ENCODE measurements at places on chromosomes 11 and 22. TPM values are rescaled to one million over a fixed set of nuclear protein-coding genes. Genes with fewer than 3 reads are reported as not detected.

NUDT22 gene
- total RNA-seq = 47.9 TPM

PKDREJ gene
- 0.05 TPM for total RNA-seq

IGSF22 gene
- 0.07 TPM for total RNA-seq

CDHR5 gene
- 7.1 TPM for total RNA-seq

CHADL gene
- total RNA-seq = 1.1 TPM

OR6A2 gene
- total RNA-seq = 0.07 TPM

TEX54 gene
- total RNA-seq = not detected

DEPDC7 gene
- total RNA-seq = 6.6 TPM

C11orf42 gene
- total RNA-seq = not detected

SLC22A6 gene
- not detected for total RNA-seq

- H3K27ac ChIP-seq = no peak overlapping the region
- H3K36me3 ChIP-seq = no peaks in the 10 kb centered on the region
- H3K27me3 ChIP-seq = no peaks in the 10 kb centered on the region
- peaks cover 32% of the 10 kb centered on the region for H3K4me1 ChIP-seq
These were observed 14.5 kb upstream of the PARVA start for GRCh38 chr11:12362857-12363256.

DNA sequence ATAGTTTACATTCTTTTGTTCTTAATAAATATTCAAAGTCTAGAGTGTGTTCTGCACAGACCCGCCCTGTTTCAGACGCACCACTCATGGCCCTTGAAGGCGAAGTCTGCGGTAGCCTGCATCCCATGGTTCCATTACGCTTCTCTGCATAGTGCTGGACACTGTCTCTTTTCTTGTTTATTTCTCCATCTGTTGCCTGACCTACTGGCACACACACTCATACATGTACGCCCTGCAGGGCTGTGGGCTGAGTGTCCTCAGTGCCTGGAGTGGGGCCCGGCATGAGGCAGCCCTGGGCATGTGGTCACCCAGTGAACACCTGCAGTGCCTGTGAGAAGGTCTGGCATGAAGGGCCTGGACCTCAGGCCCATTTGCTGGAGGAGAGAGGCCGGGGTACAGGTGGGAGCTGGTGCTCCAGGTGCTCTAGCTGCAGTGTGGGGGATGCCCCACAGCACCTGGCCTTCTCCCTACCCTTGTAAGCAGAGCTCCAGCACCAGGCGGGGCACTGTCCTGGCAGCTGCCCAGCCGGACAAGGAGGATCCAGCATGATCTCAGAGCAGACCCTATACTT lies 404.1 kb downstream of the TBC1D22A start:
- no peak overlapping the region for H3K4me3 ChIP-seq
- peaks cover 12% of the 10 kb centered on the region for H3K4me1 ChIP-seq
- no peaks in the 10 kb centered on the region for H3K27me3 ChIP-seq
- peak; percentile 57 for DNase-seq

DNA sequence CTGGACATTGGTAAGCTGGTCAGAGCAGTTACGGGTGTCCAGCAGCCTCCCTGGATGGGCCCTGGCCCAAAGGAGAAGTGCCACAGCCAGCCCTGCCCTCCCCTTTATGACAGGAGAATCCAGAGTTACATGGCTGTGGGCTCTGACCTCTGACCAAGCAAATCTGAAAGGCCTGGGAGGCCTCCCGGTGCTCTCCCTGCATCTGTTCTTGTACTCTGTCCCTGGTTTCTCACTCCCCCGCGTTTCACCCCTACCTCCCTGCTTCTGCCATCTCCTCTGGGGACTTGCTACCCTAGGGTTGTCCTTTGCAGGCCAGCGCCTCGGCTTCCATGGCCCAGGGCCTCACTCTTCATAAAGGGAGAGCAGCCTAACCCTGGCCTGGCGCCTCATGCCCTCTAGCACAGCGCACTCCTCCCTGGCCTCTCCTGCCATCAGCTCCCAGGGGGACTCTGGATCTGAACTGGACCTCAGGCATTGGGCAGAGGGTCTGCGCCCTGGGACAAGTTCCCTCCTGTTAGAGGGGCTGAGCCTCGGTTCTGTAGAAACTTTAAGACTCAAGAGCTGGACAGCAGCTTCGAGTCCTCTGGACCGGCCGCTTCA lies 10.7 kb downstream of the PICK1 start:
- peaks cover 4% of the 10 kb centered on the region for H3K4me1 ChIP-seq
- no peak for DNase-seq
- peaks cover under 1% of the 10 kb centered on the region for H3K36me3 ChIP-seq
- H3K27me3 ChIP-seq = no peaks in the 10 kb centered on the region
- no peak overlapping the region for H3K27ac ChIP-seq

DNA sequence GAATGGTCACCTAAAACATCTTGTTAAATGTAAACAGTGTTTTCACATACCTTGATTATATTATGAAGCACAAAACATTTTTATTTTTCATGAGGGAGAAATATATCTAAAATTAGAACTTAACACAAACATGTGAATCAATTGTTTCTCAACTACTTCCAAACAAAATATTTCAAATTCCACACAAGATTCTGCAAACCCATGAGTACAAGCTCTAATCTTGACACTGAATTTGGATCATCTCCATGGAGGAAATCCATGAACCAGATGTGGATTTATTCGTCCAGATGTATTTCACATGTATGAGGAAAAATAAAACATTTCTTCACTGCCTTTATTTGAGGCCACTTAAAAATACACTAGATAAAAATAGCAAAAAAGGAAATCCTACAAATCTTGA lies 184.2 kb downstream of the SBF2 start:
- peaks cover 9% of the 10 kb centered on the region for H3K4me1 ChIP-seq
- no peaks in the 10 kb centered on the region for H3K36me3 ChIP-seq
- no peaks in the 10 kb centered on the region for H3K27me3 ChIP-seq
- no peak overlapping the region for H3K4me3 ChIP-seq
- no peak for DNase-seq
- H3K27ac ChIP-seq = no peak overlapping the region

DNA sequence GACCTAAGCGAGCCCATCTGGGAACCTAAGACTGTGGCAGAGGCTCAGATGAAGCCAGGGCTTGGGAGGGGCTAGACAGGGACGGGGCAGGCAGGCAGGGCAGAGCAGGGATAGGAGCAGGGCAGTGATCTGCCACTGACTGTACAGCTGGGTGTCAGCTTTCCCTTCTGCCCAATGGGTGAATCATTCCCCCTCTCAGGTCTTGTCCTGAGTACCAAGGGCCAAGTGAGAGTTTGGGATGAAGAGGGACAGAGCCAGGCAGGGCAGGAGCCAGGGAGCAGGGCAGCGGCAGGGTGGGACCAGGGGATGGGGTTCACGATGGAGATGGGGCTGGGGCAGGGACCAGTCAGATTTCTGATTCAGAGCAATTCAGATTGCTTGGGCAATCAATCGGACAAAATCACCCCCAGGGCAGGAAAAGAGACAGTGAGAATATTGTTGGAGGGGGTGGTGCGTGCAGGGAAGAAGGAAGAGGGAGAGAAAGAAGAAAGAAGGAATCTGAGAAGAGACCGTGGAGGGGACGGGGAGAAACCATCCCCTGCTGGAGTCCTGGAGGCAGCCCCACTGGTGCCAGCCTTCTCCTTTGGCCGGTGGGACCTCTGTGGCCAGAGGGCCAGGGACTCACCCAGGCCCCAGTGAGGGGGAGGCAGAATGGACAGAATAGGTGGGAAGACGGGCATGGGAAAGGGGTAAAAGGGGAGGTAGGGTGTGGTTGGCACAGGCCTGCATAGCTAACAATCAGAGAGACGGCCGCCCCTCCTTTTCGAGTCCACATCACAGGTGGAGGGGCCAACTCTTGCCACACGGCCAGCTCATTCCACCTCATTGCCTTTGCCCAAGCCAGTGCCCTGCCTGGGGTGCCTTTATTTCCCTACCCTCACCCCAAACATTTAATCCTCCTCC lies 47.2 kb downstream of the CYTH4 start:
- H3K27me3 ChIP-seq = peaks cover 82% of the 10 kb centered on the region
- H3K4me3 ChIP-seq = no peak overlapping the region
- H3K4me1 ChIP-seq = peaks cover 9% of the 10 kb centered on the region
- no peak for DNase-seq
- no peaks in the 10 kb centered on the region for H3K36me3 ChIP-seq
- H3K27ac ChIP-seq = peak overlapping the region; percentile 42

GRCh38 chr22:24751518-24751917 lies 23.0 kb downstream of the PIWIL3 start:
- H3K4me3 ChIP-seq = no peak overlapping the region
- no peaks in the 10 kb centered on the region for H3K36me3 ChIP-seq
- H3K27ac ChIP-seq = no peak overlapping the region

DNA sequence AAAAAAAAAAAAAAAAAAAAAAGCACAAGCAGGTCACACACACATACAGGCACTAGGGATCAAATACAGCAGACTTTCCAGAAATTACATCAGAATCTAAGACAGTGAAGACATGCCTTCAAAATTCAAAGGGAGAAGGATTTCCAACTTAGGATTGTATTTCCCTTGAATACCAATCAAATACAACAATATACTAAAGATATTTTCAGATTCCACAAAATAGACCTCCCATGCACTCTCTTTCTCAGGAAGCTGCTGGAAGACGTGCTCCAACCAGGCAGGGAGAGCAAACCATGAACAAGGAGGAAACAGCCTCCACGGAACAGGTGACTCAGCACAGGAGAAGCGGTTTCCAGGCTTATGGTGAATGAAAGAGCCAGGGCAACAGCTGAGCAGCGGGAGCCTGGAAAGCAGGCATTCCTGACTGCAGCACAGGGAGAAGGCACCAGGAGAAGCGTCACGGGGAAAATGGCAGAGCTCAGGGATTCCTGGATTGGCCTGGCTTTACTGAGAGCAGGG lies 32.0 kb downstream of the TMEM184B start:
- H3K4me1 ChIP-seq = peaks cover 41% of the 10 kb centered on the region
- no peaks in the 10 kb centered on the region for H3K27me3 ChIP-seq
- H3K36me3 ChIP-seq = peaks cover 22% of the 10 kb centered on the region
- peak overlapping the region; percentile 84 for H3K27ac ChIP-seq
- peak overlapping the region; percentile 46 for H3K4me3 ChIP-seq

DNA sequence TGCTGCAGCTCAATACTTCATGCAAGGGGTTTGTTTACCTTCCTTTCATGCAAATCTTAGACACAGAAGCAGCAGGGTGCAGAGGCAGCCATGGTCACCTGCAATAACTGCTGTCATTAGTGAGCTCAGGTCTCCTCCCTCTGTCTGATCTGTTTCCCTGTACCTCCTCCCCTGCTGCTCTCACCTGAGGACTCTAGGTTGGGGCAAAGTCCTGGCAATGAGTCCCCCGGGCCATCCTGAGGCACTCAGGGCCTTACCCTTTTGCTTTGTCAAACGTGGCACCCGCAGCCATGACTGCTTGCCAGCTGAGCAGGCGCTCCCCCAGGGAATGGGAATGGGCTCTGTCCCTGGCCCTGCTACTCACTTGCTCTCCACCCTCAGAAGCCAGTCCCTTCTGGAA lies 3.9 kb downstream of the LRRC10B start:
- peaks cover 9% of the 10 kb centered on the region for H3K27me3 ChIP-seq
- H3K36me3 ChIP-seq = no peaks in the 10 kb centered on the region
- H3K27ac ChIP-seq = peak overlapping the region; percentile 92
- DNase-seq = no peak

DNA sequence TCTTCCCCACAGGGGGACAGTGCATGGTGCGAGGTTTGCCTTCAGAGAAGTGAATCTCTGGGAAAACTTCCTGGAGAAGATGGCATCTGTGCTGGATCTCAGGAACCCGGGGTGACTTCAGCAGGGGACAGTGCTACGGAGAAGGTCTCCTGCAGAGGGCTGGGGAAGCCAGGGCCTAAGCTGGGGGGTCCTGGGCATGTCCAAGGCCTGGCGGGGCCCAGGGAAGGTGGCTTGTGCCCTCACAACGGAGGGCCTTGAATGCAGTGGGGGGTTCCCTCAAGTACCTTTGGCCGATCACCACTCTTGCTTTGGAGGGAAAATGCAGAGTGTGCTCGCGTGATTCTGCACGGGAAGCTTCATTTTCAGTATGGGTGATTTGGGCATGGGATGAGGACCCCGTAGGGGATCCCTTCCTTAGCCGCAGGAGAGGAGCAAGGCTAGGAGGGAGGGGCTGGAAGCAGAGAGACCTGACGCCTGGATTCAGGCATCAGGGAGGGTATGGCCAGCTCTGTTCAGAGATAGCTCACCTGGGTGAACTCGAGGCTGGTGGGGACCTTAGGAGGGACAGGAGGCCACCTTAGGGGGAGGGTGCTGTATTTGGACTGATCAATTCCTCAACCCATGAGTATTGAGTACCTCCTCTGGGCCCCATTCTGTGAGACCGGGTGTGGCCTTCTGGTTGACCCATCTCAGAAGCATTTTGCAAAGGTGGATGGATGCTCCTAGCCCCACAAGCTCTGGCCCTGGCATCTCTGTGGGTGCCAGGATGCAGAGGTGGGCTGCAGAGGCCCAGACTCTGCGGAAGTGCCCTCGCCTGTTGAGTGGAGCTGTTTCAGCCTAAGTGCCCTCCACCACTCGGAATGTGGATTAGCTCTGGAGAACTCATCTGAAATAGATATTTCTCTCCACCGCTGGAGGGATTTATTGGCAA lies 529.4 kb downstream of the TBC1D22A start:
- H3K27ac ChIP-seq = no peak overlapping the region
- no peaks in the 10 kb centered on the region for H3K27me3 ChIP-seq
- H3K36me3 ChIP-seq = no peaks in the 10 kb centered on the region

GRCh38 chr11:31856248-31856647 lies 45.1 kb upstream of the PAX6 start:
- H3K27me3 ChIP-seq = peaks cover 25% of the 10 kb centered on the region
- no peak overlapping the region for H3K27ac ChIP-seq
- DNase-seq = no peak
- H3K4me1 ChIP-seq = no peaks in the 10 kb centered on the region
- H3K36me3 ChIP-seq = no peaks in the 10 kb centered on the region

- DNase-seq = no peak
- no peak overlapping the region for H3K4me3 ChIP-seq
- H3K27me3 ChIP-seq = no peaks in the 10 kb centered on the region
- H3K27ac ChIP-seq = peak overlapping the region; percentile 37
These were observed 66.7 kb downstream of the HSD17B12 start for GRCh38 chr11:43747130-43747802.

- peaks cover 56% of the 10 kb centered on the region for H3K27me3 ChIP-seq
- no peaks in the 10 kb centered on the region for H3K36me3 ChIP-seq
- no peak overlapping the region for H3K4me3 ChIP-seq
- no peak for DNase-seq
These were observed 10.4 kb downstream of the TMPRSS6 start for GRCh38 chr22:37098976-37099591.

- no peaks in the 10 kb centered on the region for H3K36me3 ChIP-seq
- peaks cover 33% of the 10 kb centered on the region for H3K4me1 ChIP-seq
- H3K4me3 ChIP-seq = no peak overlapping the region
- no peaks in the 10 kb centered on the region for H3K27me3 ChIP-seq
These were observed 424.3 kb upstream of the FAT3 start for GRCh38 chr11:91800208-91800914.

GRCh38 chr11:76673176-76674142 lies 2.9 kb upstream of the LRRC32 start:
- no peak for DNase-seq
- no peaks in the 10 kb centered on the region for H3K36me3 ChIP-seq
- H3K4me3 ChIP-seq = no peak overlapping the region
- H3K27me3 ChIP-seq = peaks cover 27% of the 10 kb centered on the region
- peaks cover 13% of the 10 kb centered on the region for H3K4me1 ChIP-seq

- peaks cover 23% of the 10 kb centered on the region for H3K36me3 ChIP-seq
- H3K4me1 ChIP-seq = peaks cover 16% of the 10 kb centered on the region
- no peak for DNase-seq
- H3K27ac ChIP-seq = no peak overlapping the region
- no peaks in the 10 kb centered on the region for H3K27me3 ChIP-seq
- no peak overlapping the region for H3K4me3 ChIP-seq
These were observed 22.9 kb downstream of the TCF20 start for GRCh38 chr22:42247596-42247995.

All from type B pancreatic cell (in vitro differentiated cells).